ENCODE measurements at places on chromosomes 13 and 19.

GRCh38 chr19:16001481-16002312 is 52.9 kb downstream of the OR10H4 start:
- DNase-seq = no peak

DNA sequence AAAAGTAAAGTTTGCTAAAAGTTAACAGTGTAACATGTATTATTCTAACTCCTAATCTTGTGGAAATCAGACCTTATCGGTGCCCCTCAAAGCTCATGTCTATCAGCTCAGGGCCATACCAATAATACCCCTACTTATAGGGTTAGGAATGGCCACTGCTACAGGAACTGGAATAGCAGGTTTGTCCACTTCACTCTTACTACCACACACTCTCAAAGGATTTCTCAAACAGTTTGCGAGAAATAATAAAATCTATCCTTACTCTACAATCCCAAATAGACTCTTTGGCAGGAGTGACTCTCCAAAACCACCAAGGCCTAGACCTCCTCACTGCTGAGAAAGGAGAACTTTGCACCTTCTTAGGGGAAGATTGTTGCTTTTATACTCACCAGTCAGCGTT is 1677.7 kb downstream of the OLFM4 start:
- DNase-seq = no peak

DNA sequence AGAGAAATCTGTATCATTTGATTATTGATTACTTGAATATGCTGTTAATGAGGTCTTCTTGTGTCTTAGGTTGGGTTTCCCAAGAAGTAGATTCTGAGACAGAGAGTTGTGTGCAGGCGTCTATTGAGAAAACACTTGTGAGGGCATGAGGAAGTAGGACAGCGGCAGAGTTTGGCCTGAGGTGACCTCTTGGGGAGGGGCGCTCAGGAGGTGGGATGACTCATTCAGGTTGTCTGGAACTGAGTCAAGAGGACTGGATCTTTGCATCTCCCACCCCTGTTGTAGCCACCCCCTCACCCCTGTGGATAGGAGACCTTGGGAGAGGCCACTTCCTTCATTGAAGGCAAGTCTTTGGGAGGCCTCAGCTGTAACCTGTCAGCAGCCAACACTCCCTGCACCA is 35.2 kb upstream of the WDFY2 start:
- no peak for DNase-seq

- DNase-seq = no peak
These were observed 319.5 kb upstream of the OBI1 start for GRCh38 chr13:78978381-78978998.

DNA sequence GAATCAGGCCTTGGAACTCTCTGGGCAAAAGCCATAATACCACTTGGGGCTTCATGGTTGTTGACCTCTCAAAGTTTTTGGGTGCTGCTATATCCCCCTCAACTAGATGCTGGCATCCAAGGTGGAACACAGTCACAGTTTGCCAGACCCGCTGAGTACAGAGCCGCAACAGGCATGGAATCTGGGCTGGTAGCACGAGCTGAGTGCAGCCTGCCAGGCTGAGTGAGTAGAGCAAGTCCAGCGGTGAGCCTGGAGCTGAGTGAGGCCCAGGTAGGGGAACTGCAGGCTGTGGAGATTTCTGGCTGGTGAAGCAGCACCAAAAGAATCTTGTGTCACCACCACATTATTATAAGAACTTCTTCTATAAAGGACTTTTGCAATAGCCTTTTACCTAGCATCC is 192.6 kb downstream of the PCDH17 start:
- no peak for DNase-seq

GRCh38 chr19:42619271-42619670 is 24.5 kb upstream of the CEACAM8 start:
- no peak for DNase-seq

DNA sequence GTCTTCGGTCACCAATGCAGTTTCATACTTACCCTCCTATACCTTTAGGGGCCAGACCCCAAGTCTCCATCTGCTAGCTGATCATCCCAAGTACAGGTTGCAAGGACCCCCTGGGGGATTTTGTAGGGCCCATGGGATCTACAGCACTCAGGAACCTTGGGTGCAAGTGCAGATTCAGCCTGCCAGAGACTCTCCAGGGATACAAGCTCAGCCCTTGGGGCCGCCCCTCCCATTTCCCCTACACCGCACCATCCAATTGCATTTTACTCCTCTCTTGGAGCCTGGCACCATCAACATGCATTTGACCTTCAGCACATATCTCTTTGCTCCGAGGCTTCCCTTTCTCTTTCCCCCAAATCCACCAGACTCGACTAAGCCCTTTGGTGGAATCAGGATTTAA is 154.7 kb upstream of the ZNF536 start:
- DNase-seq = no peak

DNA sequence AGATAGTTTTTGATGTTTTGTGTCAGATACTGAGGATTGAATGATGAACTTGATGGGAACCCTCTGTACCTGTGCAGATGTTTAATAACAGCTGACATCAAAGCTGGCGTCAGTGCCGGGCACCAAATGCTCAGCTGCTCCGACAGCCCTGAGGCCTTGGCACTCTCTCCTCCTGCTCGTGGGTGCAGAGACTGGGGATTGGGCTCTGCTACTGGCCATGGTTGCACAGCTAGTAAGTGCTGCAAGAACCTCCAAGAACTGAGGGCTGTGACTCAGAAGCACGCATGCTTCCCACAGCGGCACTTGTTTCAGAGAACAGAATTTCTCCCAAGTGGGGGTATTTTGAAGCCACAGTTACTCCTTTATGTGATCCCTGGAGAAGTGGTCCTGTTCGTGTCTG is 5.9 kb downstream of the LAMP1 start:
- DNase-seq = no peak

- DNase-seq = no peak
These were observed 147.4 kb downstream of the PTPRS start for GRCh38 chr19:5193192-5193591.

All from cortex of kidney (tissue), 1 donor.